ENCODE measurements at places on chromosomes 1 and 21.

DNA sequence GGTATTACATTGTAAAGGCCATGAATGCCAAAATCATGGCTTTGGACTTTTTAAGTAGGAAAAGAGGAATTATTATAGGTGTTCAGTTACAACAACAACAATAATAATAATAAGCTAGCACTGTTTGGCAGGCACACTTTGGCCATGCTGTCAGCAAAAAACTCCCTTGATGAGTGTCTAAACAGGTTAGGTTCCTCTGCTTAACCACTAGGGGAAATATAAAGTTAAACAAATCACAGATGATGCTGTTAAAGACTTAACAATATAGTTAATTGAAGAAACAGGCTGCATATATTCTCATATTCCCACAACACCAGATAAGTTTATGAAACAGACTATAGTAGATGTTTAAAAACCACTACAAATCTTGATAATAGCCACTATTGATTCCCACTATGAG lies 46.4 kb downstream of the RGS21 start:
- DNase-seq = no peak

DNA sequence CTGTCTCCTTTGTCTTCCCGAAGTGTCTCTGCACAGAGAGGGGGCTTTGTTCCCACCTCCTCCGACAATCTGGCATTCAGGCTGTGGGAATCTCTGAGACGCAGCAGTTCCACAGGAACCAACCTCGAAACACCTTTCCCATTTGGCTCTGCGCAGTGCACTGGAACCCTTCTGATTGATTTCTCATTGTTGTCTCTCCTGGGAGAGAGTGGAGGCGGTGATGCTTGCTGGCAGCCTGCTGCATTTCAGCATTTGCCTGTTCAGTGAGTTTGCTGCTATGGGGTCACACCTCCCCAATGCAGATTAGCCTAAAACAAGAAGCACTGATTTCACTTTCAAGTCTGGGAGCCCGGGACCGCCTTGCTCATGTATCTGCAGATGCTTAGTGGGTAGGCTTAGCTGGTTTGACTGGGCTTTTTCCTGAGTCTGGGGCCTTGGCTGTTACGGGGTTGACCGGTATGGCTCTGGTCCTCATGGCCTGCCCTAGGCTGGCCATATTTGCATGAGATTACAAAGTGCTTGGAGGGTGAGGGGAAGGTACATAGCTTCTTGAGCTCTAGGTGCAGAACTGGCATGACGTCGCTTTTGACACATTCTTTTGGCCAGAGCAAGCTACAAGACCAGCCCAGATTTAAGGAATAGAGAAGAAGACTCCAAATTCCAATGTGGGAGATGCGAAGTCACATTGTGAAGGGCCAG lies 695.3 kb downstream of the PTPRU start:
- DNase-seq = no peak

GRCh38 chr21:17427157-17427556 lies 85.7 kb upstream of the CXADR start:
- DNase-seq = no peak

DNA sequence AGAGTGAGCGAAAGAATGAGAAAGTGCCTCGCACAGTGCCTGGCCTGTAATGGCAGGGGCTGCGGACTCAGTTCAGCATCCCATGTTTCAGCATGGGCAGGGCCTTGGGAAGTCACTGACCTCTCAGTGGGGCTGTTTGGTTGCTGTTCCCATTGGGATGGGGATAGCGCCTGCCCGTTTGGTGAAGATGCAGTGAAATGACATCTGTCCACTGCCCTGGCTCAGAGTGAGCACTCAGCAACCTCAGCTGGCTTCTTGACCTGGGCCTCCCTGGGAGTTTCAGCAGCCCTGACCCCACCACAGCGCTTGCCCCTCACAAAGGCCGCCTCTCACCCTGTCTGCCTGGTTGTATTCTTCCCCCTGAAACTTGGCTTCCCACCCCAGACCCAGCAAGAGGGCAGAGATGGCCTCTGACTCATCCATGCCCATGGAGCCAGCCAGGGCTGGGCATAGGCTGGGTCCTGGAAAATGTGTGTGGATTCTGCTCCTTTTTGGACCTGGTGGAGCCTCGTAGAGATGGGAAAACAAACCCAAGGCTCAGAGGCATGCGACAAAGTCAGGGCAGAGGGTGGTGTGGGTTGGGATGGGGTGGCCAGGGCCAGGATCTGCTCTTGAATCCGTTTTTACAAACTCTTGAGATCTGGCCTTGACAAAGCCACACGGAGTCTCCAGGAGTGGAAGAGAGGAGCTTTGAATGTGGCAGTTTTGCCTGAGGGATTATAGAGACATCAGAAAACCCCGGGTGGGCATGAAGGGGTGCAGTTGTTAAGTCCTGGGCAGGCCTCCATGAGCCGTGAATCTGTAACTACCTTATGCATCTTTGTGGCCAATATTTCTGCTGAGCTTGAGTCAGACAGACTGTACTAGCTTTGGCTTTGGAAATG lies 1.2 kb downstream of the XKR8 start:
- no peak for DNase-seq

DNA sequence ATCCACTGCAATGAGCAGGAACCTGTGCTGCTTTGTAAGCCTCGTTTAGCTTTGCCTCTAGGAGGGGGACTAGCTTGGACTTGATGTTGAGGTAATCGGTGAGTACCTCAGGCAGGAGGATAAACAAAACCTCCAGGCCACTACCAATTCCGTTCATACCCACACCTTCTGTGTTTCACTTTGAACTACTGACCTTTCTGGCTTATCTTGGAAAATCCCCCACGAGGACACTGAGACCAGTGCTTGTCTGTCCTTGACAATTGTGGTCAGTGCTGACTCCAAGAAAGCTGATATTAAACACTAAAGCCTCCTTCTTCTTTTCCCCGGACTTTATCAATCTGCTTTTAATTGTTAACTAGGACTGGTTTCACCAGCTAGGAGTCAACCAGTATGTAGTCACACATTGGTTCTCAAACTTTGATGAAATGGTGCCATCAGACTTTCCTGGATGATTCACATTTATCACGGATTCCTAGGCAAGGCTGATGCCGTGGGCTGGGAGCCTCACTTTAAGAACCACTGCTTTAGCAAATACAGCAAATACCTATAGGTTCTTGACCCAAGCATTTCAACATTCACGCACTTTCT lies 52.7 kb downstream of the TGFB2 start:
- DNase-seq = no peak

- DNase-seq = no peak
Observed at GRCh38 chr1:158454537-158454936, 7.1 kb upstream of the OR10K1 start.

DNA sequence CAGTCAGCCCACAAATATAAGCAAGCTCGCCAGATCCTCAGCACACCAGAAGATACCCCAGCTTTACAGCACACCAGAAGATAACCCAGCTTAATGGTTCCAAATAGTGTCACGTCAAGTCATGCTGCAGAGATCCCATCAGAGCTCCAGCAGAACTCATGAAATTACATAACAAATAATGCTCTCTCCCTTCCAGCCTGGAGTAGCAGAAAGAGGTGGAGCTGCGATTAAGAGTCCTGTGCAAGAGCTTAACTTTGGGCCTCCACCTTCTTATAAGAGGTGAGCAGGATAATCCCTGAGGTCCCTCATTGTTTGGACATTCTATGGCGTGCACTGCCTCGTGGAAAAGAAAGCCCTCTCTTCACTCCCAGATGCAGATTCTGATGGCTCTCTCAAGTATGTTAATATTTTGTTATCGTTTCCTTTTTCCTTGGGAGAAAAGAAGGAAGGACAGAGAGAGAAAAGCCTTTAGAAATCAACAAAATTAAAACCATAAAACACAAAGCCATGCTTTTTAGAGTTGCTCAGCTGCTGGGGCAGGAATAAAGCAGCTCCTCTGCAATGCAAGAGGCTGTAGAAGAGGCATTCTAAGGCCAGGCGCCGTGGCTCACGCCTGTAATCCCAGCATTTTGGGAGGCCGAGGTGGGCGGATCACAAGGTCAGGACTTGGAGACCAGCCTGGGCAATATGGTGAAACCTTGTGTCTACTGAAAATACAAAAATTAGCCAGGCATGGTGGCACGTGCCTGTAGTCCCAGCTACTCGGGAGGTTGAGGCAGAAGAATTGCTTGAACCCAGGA lies 59.1 kb downstream of the GLUL start:
- no peak for DNase-seq

DNA sequence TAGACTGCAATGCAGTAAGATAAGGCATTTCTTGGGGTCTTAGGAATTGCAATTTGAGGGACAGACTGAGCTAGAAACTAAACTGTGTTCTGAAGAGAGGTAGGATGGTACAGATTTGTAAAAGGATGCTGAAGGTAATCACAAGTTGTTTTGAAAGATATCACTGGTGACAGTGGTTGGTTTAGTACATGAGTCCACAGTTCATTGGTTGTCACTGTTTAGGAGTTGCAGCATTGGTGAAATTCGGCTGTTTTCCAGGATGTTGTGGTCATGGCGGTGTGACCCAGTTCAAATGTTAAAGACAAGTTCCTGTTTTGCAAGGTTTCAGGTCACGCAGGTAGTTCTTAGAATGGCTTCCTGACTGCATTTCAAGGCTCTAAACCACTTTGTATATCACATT lies 292.8 kb upstream of the B3GALT2 start:
- DNase-seq = peak; percentile 87

GRCh38 chr1:200479816-200480215 lies 70.0 kb upstream of the ZNF281 start:
- DNase-seq = no peak

- DNase-seq = no peak
Observed at GRCh38 chr1:233127157-233127556, 168.4 kb downstream of the PCNX2 start.

- DNase-seq = peak; percentile 37
Observed at GRCh38 chr21:35508139-35508888, 459.2 kb upstream of the RUNX1 start.

DNA sequence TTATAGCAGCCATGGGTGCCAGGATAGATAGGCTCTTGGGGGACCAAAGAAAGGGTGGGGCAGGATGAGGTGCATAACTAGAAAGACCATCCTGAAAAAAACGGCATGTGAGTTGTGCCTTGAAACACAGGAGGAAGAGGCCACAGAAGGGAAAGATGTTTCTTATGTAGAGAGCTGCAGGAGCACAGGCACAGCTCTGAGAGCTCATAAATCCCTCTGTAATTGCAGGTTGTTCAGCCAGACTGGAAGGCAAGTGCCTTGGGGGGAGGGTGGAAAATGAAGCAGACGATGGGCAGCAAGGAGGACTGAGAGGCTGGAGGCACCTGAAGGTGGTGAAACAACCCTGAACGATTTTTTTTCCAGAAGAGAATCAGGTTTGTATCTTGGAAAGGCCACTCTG lies 170.7 kb downstream of the NR5A2 start:
- no peak for DNase-seq

GRCh38 chr1:115710859-115711624 lies 57.5 kb downstream of the CASQ2 start:
- DNase-seq = no peak

- no peak for DNase-seq
Observed at GRCh38 chr1:200907611-200908097, 13.0 kb downstream of the INAVA start.

DNA sequence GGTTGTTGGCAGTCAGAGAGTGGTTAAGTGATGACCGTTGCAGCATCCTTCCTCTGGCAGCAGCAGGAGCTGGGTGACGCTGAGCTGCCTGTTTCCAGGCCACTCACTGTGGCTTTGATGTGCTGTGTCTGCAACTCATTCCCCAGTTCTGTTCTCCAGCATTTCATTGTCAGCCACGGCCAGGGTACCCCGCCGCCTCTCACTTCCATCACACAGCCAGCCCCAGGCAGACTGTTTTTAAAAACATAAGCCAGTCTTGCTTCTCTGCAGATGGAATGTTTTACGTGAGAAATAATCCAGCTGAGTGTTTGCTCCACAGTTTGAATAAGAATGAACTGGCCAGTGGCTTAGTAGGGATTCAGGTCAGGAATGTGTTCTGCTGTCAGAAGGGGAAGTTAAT lies 21.5 kb upstream of the ST6GALNAC3 start:
- no peak for DNase-seq

- DNase-seq = no peak
Observed at GRCh38 chr1:6667139-6667538, 34.5 kb downstream of the DNAJC11 start.

DNA sequence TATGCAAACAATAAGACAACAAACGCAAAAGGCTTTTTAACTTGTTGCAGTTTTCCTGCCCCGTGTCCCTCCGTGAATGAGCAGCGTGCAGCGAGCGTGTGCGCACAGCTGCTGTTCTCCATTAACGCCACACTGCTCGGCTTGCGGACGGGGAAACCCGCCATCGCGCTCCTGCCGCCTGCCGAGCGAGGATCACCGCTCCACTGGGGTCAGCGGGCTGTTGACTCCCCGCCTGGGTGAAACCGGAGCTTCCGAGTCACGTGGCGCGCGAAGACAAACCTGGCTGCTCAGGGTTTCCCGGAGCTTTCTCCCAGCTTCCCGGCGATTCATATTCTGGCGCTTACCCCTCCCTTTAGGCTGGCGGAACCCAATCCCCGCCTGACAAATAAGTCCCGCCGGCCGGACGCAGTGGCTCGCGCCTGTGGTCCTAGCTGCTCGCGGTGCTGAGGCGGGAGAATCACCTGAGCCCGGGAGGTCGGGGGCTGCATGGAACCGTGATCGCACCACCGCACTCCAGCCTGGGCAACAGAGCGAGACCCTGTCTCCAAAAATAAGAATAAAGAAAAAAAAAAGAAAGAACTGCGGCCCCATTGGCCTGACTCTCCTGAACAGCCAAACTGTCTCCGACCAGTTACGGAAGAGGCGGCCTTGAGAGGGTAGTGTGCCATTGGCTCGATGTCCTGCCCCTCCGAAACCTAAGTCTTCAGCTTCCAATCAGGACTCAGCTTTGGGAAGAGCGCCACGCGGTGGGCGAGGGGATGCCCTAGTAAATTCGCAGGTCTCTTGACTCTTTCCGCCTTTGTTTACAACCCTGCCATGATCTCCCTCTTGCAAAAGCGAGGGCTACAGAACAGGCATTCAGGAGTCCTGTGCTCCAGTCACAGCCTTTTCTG lies at the start of gene CREB3L4:
CREB3L4 (plus strand) TSS at position 796 of the 893 bp plus-strand sequence. CDS start 624 bp downstream, outside the sequence.
- DNase-seq = peak; percentile 83

- no peak for DNase-seq
Observed at GRCh38 chr1:227758366-227758765, 23.1 kb downstream of the SNAP47 start.

DNA sequence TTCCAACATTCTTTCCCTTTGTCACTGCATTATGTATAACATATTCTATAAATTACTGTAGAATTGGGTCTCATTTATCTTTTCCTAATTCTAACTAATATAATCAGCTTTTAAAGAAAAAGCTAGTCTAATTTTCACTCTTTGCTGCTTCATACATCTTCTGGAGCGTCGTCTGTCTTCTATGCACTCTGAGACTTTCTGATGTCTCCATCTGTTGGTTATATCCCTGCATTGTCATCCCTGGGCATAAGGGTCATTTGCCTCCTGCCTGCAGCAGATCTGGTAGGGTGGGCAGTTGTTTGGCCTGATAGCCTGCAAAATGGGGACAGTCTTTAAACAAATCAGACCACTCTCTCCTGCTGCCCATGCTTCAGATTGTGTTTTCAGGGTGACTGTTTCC lies 40.8 kb upstream of the DYNLT5 start:
- DNase-seq = no peak
